Adipocyte (in vitro differentiated cells): ENCODE measurements at places on chromosomes 16 and 17.

- no peak for DNase-seq
These were observed 158.0 kb upstream of the HS3ST3A1 start for GRCh38 chr17:13759518-13760335.

GRCh38 chr17:72390675-72391508 is 270.1 kb downstream of the SOX9 start:
- DNase-seq = peak; percentile 39

GRCh38 chr16:13503960-13504635 is 415.9 kb upstream of the ERCC4 start:
- no peak for DNase-seq

- DNase-seq = peak; percentile 69
These were observed 527 bp downstream of the CIAPIN1 start for GRCh38 chr16:57446531-57447185.

DNA sequence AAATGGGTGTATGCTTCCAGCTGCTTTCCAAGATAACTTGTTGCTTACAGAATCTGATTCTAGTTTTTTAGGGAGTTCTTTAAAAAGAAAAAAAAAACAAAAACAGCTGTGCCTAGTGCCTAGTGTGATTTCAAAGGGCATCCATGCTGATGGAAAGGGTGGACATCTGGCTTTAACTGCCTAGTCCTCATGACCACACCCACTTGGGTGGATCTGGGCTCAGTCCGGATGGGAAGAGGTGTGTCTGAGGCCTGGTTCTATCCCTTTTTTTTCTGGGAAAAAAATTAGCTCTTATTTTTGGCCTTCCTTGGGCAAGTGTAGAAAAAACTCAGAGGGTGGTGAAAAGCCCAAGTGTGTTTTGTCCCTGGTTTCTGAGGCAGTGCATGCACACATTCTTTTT is 132.3 kb upstream of the CDH11 start:
- no peak for DNase-seq

GRCh38 chr16:50338371-50339231 is 30.2 kb downstream of the BRD7 start:
- no peak for DNase-seq

- DNase-seq = no peak
These were observed 339.1 kb downstream of the PMP22 start for GRCh38 chr17:14926073-14926472.

DNA sequence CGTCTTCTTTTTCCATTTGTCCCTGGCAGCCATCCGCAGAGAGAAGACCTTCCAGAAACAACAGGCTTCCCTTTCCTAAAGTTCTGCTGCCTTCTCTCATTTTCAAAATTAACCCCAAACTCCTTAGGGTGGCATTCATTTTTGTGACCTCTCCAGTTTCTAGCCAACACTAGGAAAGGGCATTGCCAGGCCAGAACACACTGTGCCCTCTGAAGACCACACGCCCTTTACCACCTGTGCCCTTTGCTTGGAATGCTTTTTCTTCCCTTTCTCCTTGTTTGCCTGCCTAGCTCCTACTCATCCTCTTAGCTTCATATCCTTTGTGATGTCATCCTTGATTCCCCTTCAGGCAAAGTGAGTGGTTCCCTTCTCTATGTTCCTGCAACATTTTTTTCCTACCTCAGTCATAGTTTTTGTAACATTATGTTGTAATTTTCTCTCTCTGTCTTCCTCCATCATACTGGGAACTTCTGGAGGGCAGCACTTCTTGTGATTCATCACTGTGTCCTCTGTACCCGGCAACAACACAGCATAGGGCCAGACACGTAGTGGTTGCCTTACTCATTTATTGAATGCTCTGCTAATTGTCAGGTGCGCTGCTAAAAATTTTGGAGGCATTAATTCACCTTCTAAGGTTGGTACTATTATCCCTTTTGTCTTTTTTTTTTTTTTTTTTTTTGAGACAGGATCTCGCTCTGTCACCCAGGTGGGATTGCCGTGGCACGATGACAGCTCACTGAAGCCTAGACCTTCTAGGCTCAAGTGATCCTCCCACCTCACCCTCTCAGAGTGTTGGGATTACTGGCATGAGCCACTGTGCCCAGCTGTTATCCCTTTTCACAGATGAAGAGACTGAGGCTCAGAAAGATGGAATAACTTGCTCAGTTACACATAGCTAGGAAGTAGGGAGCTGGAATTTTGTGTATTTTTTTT is 1.0 kb downstream of the KAT8 start:
- peak; percentile 83 for DNase-seq

DNA sequence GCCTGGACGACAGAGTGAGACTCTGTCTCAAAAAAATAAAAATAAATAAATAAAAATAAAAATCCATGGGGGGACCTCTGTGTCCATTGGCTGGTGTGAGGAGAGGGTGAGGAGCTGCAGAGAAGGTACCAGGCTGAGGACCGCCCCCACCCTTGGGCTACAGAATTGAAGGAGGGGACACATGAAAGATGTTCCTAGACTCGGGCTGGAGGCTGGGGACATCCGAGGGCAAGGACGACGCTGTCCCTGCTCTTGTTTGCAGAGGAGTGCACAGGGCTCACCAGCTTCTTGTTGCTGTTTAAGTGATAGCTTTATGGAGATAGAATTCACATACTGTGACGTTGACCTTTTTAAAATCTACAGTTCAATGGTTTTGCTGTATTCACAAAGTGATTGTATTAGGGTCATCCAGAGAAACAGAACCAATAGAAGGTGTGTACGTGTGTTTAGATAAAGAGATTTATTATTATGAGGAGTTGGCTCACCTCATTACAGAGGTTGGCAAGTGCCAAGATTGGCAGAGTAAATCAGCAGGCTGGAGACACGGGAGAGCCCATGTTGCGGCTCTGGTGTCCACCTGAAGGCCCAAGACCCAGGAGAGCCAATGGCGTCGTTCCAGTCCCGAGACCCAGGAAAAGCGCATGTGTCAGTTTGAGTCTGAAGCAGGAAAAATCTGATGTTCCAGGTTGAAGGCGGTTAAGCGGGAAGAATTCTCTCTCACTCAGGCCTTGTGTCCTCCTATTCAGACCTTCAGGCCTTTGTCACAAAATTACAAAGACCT is 320.7 kb downstream of the SEC14L1 start:
- DNase-seq = no peak

- peak; percentile 55 for DNase-seq
These were observed 5.6 kb downstream of the POLG2 start for GRCh38 chr17:64491034-64491860.

DNA sequence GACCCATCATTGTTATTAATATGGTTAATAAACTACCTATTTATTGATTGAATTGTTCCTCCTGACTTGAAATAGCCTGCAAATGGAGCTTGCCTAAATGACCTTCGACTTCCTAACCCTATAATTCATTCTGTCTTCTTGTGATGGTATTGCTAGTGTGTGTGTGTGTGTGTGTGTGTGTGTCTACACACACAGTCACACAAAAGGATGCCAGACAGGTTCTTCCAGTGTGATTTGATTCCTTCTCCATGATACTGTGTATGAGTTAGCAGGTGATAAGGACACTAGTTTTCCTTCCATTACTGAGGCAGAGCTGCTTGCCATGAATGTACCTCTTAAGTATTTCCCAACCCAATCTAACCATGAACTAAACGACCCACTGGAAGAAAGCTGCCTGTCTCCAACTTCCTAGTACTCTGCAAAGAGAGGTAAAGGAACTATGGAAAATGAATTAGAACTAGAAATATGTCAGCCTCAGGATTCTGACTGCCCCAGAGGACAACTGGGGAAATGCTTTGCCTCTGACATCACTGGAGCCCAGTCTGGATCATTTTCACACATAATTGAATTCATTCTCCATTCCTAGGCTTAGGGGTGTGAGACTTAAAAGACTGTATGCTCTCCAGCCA is 3.5 kb upstream of the CDC6 start:
- peak; percentile 83 for DNase-seq

GRCh38 chr17:55462711-55463110 is 41.1 kb upstream of the MMD start:
- DNase-seq = no peak

DNA sequence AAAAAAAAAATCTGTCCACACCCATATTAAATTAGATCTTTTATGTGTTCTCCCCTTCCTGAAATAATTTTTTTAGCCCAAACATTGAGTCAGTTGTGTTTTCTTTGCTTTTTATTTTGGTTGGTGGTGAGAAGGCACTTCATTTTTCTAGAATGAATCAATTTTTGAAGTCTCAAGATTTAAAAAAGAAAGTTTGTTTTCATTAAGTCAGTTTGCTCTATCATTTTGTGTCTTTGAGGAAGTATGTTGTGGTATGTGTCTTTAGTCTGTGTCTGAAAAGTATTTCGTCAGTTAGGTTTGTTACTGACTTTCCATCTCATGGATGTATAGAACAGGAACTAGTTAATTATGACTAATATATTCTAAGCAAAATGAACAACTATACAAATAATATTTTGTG is 3.8 kb downstream of the IGF2BP1 start:
- peak; percentile 70 for DNase-seq

GRCh38 chr17:12603566-12603965 is 62.1 kb upstream of the MYOCD start:
- DNase-seq = no peak

GRCh38 chr16:54930005-54930868 is at the start of gene IRX5:
IRX5 (plus strand) TSS chr16:54930865; CDS start chr16:54931199, 334 bp downstream.
- peak; percentile 98 for DNase-seq

- DNase-seq = no peak
These were observed 91.8 kb downstream of the FOXL1 start for GRCh38 chr16:86669937-86670749.

DNA sequence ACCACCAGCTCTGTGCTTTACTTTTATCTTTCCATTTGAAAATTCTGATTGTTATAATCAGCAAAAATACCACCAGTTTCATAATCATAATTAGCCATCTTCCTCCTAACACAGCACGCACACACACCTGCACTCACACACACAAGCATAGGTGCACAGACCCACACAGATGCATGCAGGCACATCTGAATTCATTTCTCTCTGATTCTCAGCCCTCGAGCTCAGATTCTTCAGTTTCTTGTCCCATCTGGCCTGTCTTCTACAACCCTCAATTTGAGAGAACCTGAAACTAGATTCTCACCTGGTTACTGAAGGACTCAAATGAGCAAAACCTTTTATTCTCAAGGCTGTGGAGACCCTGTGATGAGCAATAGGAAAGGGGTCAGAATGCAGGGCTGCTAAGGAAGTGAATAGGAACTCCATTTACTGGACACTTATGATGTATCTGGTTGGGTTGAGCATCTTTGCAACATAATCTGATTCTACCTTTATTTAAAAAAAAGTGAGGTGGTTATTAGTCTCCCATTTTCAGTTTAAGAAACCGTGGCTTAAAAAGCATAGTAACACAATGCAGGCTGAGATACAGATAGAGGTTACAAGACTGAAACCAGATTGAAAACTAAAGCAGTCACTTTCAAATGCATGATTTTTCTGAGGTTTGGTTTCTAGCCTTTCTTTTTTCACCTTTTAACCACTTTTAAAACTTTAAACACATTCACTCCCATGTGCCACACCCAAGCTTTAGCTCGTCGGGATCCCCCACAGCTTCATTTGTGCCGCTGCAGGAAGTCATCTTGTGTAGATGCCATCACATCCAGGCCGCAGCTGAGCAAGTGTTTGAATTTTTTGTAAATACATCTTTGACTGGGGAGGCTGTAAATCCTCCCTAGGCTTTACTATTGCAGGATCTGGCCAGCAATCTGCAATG is 9.4 kb downstream of the KRT33A start:
- DNase-seq = no peak

- peak; percentile 11 for DNase-seq
These were observed 21.7 kb downstream of the PRMT7 start for GRCh38 chr16:68332411-68333121.

- no peak for DNase-seq
These were observed 43.4 kb downstream of the NEUROD2 start for GRCh38 chr17:39564211-39564848.

- no peak for DNase-seq
These were observed 2.3 kb upstream of the CCL3 start for GRCh38 chr17:36092230-36092629.

DNA sequence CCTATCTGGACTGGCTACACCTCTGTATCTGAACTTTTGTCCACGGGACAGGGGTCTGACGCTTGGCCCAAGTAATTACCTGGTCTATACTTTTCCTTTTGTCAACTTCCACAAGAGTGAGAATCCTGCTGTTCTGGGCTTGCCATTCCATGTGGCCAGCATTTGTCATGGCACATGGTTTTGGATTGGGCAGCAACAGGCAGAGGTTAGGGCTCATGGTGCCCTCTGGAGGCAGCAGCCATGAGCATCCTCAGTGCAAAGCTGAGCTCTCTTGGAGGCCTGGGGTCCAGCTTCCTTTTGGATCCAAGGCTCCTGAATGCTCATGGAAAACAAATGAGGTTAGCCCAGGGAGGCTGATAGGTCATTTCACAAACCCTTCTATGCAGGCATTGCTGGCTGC is 7.5 kb upstream of the EDC4 start:
- DNase-seq = peak; percentile 36

GRCh38 chr16:56697456-56698155 is 15.3 kb downstream of the MT1X start:
- no peak for DNase-seq

- no peak for DNase-seq
These were observed 10.0 kb downstream of the NUFIP2 start for GRCh38 chr17:29283961-29284360.

DNA sequence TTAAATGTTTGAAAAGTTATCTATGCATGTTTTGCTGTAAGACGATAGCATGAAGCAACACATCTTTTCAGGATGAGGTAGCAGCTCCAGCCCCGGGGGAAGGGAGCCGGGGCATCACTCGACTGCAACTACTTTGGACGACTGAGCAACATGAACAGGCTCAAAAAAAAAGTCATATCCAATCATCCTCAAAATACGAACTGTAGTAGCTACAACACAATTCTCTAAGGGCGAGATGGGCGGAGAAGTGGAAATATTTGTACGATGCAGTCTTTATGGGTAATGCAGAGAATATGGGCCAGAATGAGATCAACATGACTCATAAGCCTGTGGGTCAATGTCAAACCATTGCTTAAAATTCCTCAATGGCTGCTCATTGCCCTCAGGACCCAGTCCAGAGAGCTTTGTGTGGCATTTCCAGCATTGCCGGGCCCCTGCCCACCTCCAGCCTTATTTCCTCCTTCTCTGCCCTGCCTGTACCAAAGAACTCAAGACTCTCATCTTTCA is 17.7 kb upstream of the SMURF2 start:
- DNase-seq = peak; percentile 99

DNA sequence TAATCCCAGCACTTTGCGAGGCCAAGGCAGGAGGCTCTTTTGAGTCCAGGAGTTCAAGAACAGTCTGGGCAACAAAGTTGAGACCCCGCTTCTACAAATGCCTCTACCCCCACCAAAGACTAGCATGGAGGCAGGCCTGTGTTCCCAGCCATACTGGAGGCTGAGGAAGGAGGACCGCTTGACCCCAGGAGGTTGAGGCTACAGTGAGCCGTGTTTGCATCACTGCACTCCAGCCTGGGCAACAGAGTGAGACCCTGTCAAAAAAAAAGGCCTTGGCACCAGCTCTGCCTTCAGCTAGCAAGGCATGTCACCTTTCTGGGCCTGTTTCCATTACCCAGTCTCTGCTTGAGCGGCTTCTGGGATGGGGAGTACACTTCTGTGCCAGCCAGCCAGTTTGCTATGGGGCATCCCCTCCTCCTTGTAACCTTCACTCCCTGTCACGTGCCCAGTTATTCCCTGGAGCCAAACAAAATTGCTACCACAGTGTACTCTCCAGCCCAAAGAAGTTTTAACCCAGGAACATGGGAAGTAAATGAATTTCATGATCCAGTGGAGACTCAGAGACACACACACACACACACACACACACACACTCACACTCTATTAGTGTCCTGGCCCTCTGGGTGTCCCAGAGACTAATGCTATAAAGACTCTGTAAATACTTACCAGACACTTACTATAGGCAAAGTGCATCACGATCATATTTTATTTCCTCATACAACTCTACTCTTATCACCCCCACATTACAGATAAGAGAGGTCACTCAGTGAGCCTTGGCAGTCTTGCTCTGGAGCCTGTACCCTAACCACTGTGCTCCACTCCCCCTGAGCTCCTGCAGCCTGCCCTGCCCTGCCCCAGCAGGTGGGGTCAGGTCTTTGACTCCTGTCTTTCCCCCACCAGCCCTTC is 2.5 kb downstream of the CISD3 start:
- no peak for DNase-seq
